ENCODE measurements at places on chromosomes 1 and 21.

DNA sequence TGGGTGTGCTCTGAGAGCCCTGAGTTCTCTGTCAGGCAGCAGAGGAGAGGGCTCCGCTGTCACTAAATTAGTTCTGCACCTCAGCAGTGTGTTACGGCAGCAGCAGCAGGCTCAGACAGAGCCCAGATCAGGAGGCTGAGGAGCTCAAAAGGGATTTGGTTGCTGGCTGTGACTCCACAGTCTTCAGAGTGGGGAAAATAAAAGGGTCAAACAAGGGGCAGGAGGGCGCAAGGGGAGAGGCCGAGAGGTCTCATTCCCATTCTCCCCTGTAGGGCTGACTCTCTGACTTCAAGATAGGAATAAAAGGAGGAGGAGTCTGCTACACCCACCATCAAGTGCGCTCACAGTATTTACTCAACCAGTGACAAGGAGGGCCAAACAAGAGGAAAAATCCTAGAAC, 9.2 kb upstream of the SLC45A3 start:
- DNase-seq: no peak

DNA sequence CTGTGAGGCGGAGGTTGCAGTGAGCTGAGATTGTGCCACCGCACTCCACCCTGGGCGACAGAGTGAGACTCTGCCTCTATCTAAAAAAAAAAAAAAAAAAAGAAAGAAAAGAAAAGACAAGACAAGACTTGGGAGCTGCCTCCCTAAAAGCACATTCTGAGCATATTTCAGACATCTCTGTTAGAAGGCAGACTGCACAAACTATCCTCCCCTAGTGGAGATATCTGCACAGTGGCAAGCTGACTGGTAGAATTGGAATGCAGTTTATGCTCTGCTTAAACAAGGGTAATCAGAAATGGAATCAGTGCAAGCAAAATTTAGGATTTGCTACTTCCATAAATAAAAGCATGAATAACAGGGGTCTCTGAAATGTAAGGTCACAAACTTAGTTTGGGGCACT, 31.8 kb downstream of the GNG4 start:
- peak; percentile 77 for DNase-seq

- peak; percentile 76 for DNase-seq
These were observed 30.0 kb upstream of the SGIP1 start for GRCh38 chr1:66503841-66504470.

GRCh38 chr1:198534548-198535418, 5.7 kb downstream of the ATP6V1G3 start:
- DNase-seq: no peak

- DNase-seq: peak; percentile 89
These were observed 31.8 kb downstream of the SDCCAG8 start for GRCh38 chr1:243287652-243288051.

- DNase-seq: no peak
These were observed 143.3 kb downstream of the SIPA1L2 start for GRCh38 chr1:232486454-232487207.

DNA sequence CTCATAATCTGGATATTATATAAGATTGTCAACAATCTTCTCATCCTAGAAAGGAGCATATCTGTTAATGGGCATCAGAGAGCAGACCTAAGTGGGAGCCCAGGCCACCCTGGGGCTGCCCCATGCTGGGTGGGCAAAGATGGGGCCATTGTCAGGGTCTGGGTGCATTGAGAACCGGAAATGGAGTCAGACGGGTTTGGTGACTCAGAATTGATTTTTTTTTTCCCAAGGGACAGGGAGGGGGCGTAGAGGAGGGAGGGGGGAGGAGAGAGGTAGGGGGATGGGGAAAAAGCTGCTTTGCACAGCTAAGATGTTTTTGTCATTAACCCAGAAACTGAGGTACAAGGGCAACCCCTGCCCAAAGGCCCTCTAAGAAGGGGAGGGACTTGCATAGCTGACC, 1.3 kb downstream of the ATXN7L2 start:
- peak; percentile 52 for DNase-seq

DNA sequence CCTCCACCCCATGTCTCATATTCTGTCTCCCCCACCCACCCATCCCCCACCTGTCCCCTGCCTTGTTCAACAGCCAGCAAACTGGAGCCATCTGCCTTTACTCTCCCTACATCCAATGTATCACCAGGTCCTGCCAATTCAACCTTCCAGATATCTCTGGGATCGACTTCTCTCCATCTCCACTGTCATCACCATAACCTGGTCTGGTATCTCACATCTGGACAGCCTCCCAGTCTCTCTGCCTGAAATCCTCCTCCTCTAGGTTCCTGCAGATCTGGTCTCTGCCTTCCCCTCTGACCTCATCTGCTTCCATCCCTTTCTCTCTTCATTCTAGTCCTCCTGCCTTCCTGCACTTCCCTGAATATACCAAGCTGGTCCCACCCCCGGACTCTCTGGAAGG, 22.2 kb upstream of the CDCA8 start:
- no peak for DNase-seq

DNA sequence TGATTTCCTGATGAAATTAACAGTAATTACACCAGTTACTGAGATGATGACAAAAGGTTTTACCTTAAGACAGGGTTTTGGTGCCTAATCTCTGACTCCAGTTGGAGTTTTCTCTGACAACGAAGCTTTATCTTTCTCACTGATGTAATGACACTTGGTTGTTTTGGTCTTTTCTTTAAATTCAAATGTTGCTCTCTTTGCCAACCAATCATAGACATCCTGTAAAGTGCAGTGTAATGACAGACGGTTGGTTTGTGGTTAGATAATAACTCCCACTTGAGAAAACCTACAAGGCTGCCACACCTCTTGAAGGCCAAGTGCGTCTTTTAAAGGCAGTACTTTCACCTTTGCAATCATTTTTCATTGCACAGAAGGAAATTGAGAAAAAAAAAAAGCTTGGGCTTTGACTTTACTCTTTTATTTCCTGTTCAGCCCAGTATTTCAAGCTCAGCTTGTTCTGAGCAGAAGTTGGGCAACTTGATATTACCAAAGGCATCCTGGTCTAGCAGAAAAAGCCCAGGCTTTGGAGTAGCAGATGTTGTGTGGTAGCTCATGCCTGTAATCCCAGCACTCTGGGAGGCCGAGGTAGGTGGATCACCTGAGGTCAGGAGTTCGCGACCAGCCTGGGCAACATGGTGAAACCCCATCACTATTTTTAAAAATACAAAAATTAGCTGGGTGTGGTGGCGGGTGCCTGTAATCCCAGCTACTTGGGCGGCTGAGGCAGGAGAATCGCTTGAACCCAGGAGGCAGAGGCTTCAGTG, 14.9 kb downstream of the PDIK1L start:
- DNase-seq: peak; percentile 45

DNA sequence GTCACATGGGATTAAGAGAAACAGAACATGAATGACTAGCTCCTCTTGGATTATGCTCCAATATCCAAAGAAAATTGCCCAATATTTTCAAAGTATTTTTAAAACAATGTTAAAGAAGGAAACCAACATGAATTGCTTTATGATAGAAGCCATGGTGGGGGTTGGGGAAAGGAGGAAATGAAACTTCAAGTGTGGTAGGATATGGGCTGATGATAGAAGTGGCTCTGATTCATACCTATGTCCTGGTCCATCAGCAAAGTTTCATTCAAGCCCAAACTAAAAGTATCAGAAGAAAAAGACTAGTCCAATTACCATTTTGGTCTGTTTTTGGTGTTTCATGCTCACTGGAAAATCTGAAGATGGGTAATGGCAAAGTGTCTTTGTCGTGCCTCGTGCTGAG, 104.2 kb upstream of the PROX1 start:
- no peak for DNase-seq

DNA sequence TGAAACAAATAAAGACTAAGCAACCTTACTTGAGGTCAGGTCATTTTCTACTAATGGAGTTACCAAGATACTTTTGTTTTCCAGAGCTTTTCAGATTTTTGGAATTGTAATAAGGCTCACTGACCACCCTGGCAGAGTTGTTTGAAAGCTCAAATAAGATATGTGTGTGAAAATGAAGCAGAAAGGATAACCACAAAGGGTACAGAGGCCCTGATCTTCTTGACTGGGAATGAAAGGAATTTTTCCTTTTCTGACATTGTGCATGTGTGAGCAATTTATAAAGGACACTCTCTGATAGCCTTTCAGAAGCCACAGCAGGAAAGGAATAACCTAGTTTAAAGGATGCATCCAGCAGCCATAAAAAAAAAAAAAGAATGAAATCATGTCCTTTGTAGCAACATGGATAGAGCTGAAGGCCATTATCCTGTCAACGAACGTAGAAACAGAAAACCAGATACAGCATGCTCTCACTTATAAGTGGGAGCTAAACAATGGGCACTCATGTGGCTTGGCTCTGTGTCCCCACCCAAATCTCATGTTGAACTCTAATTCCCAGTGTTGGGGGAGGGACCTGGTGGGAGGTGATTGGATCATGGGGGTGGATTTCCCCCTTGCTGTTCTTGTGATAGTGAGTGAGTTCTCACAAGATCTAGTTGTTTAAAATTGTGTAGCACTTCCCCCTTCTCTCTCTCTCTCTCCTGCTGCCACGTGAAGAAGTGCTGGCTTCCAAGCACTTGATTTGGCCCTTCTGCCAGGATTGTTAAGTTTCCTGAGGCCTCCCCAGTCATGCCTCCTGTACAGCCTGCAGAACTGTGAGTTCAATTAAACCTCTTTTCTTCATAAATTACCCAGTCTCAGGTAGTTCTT, 3.1 kb upstream of the SRP9 start:
- DNase-seq: peak; percentile 64

GRCh38 chr1:153771841-153772593, 3.2 kb upstream of the SLC27A3 start:
- DNase-seq: peak; percentile 16

- no peak for DNase-seq
These were observed 96.8 kb downstream of the GLIS1 start for GRCh38 chr1:53642215-53642555.

GRCh38 chr1:60994828-60995492, 87.4 kb upstream of the NFIA start:
- no peak for DNase-seq

GRCh38 chr1:150067184-150068108, at the start of gene VPS45:
VPS45 (plus strand) TSS chr1:150067776; CDS start chr1:150067858, 82 bp downstream.
- DNase-seq: peak; percentile 93

GRCh38 chr1:205571747-205572146, 60.1 kb downstream of the ELK4 start:
- no peak for DNase-seq

DNA sequence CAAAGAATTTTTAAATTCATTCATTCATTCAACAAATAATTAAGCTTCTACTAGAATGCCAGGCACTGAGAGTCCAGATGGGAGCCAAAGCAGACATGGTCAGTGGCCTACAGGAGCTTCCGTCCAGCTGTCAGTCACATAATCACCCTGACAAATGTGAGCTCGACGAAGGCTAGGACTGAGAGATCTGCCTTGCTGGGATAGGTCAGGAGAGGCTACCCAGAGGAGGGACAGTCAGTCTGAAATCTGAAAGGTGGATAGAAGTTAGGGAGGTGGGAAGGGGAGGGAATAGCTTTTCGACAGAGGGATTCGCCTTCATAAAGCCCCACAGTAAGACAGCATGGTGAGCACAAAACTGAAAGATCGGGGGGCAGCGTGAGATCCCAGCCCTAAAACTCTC, 8.3 kb downstream of the EPHX1 start:
- no peak for DNase-seq

- no peak for DNase-seq
These were observed 284.3 kb downstream of the RWDD3 start for GRCh38 chr1:95518310-95518709.

DNA sequence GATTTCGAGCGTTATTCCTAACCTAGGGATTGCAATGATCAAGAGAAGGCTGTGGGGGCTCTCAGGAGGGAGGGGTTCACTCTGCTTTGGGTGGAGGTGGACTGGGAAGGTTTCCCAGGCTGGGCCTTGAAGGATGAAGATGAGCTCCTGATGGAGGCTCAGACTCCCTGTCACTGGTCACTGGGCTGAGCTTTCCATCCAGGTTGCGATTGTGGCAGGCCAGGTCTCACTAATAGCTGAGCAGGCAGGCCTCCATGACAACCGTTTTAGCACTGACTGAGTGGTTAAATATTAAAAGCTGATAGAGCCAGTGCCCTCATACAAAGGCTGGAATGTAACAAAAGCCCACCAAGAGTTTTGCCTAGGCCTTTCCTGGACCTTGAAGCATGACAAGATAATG, 36.2 kb upstream of the EFCAB14 start:
- DNase-seq: no peak

Data from fibroblast of skin of right biceps (primary cell).